Stimulated activated CD8-positive, alpha-beta memory T cell treated with anti-CD3 and anti-CD28 coated beads, Interleukin-4, amount 100 ng/mL, for 24 hours (primary cell): ENCODE measurements at places on chromosomes 4 and X.

GRCh38 chrX:112011376-112011775, 71.2 kb downstream of the TRPC5 start:
- DNase-seq = no peak

DNA sequence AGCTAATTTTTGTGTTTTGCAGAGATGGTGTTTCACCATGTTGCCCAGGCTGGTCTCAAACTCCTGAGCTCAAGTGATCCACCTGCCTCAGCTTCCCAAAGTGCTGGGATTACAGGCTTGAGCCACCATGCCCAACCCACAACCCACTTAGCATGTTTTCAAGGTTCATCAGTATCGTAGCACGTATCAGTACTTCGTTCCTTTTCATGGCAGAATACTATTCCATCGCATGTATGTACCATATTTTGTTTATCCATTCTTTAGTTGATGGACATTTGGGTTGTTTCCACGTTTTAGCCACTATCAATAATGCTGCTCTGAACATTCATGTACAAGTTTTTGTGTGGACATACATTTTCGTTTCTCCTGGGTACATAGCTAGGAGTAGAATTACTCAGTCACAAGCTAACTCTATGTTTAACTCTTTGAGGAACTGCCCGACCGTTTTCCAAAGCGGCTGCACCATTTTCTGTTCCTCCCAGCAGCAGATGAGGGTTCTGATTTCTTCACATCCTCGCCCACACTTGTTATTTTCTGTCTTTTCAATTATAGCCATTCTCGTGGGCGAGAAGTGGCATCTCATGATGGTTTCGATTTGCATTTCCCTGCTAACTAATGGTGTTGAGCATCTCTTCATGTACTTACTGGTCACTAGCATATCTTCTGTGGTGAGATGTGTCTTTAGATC, 32.5 kb downstream of the MAN2B2 start:
- no peak for DNase-seq

- no peak for DNase-seq
Measured at GRCh38 chrX:47933946-47934345, 69.8 kb downstream of the ZNF182 start.

- no peak for DNase-seq
Measured at GRCh38 chr4:80532674-80533333, 197.3 kb downstream of the CFAP299 start.

DNA sequence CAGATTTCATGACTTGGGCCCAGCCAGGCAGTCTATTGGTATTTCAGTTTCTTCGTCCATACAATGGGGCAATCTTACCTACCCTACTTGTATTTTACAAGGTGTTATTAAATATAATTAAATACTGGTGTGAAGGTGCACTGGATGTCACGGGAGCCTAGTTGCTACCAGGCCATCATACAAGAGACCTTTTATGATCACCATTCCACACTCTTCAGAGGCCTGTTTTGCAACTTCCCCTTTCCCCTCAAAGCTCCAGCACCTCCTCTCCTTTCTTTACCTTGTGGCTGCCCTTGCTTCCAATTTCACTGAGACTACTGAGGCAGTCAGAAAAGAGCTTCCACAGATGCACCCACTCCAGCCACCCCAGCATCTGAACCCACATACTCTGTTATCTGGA, 93.8 kb upstream of the HELT start:
- no peak for DNase-seq

- no peak for DNase-seq
Measured at GRCh38 chrX:103170216-103170615, 44.7 kb upstream of the BEX4 start.

- DNase-seq = no peak
Measured at GRCh38 chrX:97016106-97016505, 132.4 kb downstream of the RPA4 start.

- DNase-seq = no peak
Measured at GRCh38 chrX:148659481-148659880, 159.1 kb downstream of the AFF2 start.

- DNase-seq = no peak
Measured at GRCh38 chrX:130498653-130499274, 97.0 kb downstream of the RBMX2 start.

DNA sequence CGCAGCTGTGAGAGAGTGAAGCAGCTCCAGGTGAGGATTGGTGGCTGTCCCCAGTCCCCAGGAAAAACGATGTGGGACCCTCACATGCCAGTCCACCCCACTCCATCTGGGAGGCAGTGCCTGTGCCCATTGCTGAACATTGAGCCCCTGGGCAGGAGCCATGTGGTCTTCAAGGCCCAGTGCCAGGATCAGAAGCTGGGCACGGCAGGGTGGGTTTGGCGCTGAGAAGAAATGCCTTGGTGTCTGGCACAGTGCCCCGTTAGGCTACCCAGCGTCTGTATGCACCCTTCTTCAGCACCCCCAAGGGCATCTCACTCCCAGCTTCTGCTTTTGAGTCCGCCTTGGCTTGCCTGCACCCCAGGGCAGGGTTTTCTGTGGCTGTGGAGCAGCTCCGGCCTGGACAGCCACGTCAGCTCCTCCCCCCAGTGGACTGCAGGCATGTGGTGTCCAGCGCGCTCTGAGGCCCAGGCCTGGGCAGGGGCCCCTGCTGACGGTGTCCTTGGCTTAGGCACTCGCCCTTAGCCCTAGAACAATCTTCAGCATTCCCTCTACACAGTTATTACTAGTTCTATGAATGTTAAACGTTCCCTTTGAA, 28.6 kb downstream of the RGS12 start:
- DNase-seq = no peak

GRCh38 chr4:88353324-88353723, 25.3 kb upstream of the HERC6 start:
- DNase-seq = no peak

GRCh38 chr4:72954811-72955210, 114.7 kb downstream of the COX18 start:
- no peak for DNase-seq

GRCh38 chr4:38202242-38202641, 242.0 kb downstream of the PTTG2 start:
- no peak for DNase-seq

GRCh38 chr4:185837415-185838103, 25.6 kb upstream of the SORBS2 start:
- no peak for DNase-seq

GRCh38 chrX:94256396-94256795, 582.4 kb downstream of the FAM133A start:
- no peak for DNase-seq

DNA sequence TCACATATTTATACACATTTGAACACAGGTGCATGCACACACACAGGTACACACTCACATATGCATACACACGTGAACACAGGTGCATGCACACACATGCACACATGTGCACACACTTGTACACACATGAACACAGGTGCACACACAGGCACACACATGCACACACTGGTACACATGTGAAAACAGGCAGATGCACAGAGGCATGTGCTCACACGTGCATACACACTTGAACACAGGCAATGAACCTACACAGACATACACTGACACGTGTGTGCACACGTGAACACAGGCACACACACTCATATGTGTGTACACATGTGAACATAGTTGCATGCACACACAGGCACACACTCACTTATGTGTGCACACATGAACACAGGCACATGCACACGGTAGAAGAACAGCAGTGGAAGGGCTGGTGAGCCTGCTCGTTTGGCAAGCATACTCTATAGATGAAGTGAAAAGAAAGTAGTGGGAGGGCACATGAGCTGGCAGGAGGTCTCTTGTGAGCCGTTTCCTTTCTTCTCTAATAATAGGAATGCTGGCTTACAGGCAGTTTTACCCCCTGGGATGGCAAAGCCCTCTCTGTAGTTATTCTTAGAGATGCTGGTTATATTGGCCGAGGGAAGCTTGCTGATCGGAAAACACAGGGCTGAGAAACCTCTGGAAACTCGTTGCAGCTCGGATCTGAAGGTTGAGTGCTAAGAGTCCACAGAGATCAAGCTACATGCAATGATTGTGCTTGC, 279.6 kb upstream of the CLNK start:
- DNase-seq = no peak

GRCh38 chr4:1784395-1784788, 8.7 kb upstream of the FGFR3 start:
- no peak for DNase-seq

DNA sequence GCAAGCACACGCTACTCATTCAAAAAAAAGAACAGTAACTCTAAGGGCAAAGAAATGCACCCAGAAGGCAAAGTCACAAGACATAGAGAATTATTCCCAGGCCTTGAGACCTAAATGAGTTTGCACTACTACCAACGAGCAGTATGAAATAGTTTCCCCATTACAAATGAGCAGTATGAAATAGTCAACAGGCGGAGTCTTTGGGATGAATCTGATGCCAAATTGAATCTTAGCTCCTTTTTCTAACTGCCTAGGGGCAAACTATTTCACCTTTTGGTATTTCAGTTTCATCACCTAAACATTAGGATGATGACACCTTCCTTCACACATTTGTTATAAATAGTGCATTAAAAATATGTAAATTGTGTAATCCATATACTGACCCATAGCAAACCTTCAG, 213.0 kb upstream of the FAT4 start:
- DNase-seq = no peak

DNA sequence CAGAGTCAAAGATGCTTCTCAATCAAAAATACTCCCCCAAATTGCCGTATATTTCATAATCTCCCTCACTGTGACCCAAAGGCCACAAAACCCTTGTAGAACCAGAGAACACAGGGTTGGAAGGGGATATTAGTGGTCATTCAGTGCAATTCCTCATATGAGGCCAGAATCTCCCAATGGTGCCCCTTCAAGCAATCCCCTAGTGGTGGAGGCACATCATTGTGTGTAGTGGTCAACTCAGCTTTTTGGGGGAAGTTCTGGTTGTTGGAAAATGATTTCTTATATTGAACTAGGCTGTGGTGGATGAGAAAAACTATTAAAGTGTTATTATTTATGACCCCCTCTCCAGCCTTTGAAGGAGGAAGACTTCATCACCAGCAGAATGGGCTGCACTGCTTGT, 17.6 kb upstream of the BOD1L1 start:
- no peak for DNase-seq

DNA sequence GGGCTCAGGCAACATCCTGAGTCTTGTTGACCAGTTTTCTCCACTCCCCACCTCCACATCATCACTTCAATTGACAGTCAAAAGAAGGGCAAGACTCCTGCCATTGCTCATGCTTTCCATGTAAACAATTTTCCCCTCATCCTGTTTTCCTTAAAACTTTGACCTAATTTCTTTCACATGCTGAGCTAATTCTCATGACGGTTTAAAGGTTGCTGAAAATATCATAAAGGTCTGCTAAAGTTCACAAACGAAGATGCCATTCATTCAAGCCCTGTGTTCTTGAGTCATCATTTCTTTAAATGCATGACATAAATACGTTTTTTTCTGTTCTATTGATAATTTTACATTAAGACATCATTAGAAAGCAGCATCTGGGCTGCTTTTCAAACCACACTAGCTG, 353.9 kb downstream of the NKX6-1 start:
- DNase-seq = no peak

GRCh38 chr4:89823416-89823815, 13.5 kb downstream of the SNCA start:
- no peak for DNase-seq

GRCh38 chrX:151000861-151001331, 17.8 kb downstream of the HMGB3 start:
- no peak for DNase-seq

DNA sequence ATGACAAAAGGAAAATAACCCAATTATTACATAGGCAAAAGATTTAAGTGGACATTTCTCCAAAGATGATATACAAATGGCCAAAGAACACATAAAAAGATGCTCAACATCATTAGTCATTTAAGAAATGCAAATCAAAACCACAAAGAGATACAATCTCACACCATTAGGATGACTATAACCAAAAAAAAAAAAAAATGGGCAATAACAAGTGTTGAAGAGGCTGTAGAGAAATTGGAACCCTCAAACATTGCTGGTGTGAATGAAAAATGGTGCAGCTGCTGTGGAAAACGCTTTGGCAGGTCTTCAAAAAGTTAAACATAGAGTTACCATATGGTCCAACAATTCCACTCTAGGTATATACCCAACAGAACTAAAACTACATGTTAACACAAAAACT, 5.6 kb upstream of the PRDX4 start:
- DNase-seq = no peak

DNA sequence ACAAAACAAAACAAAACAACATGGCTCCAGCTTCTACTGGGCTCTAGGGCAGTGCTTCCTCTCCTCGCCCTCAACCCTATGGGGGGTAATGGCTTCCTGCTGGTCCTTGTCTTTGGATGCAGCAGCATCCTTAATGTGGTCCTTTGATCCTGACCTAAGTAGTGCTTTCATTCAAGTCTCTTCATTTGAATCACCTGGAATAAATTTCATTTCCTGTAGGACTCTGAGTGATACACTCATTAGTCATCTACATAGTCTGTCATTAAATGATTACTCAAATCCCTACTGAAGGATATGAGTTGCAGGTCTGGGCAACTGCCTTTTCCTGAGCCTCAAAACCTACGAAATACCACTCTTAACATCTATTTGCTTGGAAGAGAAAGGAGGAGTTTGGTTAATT, 54.5 kb downstream of the RHOH start:
- DNase-seq = no peak

- DNase-seq = no peak
Measured at GRCh38 chr4:92249541-92249940, 54.2 kb upstream of the GRID2 start.

- DNase-seq = no peak
Measured at GRCh38 chrX:7485061-7485460, 337.1 kb upstream of the PUDP start.

DNA sequence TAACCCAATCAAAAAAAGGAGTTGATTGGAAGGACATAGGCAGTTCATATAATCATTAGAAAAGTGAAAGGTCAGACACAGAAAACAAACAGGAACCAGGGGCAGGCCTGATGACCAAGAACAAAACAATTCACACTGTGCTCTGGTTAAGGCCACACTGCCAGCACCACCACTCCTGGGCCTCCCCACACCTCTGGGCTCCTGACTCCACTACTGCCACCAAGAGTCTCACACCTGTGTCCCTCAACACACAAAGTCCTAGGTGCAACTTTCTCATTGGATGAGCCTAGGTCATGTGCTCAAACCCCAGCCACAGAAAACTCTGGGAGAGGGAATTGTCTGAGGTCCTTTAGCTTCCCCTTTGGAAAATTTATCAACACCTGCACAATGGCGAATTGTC, 11.1 kb upstream of the FAM9C start:
- no peak for DNase-seq

GRCh38 chr4:143017210-143017609, 167.5 kb upstream of the USP38 start:
- DNase-seq = no peak

DNA sequence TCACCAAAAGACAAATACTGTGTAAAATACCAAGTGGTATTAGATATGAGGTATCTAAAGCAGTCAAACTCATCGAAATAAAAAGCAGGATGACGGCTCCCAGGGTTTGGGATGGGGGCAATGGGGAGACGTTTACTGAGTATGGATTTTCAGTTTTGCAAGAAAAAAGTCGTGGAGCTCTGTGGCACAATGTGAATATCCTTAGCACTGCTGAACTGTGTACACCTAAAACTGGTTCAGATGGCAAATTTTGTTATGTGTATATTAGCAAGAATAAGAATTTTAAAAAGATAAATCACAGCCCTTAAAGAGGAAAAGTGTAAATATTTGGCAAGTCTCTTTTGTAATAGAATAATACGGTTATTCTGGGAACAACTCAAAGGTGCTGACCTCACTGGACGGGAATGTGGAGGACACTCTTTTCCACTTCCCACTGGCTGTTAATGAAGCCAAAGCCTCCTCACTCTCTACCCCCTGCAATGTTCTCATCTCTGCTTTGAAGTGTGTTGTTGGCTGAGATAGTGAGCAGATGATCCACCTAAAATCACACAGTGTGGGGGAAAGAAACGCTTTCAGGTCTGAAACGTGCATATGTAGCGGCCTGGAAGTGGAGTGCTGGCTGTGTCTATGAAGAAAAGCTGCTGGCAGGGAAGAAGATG, 49.2 kb downstream of the SEL1L3 start:
- DNase-seq = no peak
